ENCODE measurements at places on chromosomes 4 and X.
A peak's percentile ranks its signal among the peaks of the same experiment; 100 is the strongest.

GRCh38 chr4:3681191-3681590 is 85.0 kb upstream of the ADRA2C start:
- DNase-seq, result no peak

DNA sequence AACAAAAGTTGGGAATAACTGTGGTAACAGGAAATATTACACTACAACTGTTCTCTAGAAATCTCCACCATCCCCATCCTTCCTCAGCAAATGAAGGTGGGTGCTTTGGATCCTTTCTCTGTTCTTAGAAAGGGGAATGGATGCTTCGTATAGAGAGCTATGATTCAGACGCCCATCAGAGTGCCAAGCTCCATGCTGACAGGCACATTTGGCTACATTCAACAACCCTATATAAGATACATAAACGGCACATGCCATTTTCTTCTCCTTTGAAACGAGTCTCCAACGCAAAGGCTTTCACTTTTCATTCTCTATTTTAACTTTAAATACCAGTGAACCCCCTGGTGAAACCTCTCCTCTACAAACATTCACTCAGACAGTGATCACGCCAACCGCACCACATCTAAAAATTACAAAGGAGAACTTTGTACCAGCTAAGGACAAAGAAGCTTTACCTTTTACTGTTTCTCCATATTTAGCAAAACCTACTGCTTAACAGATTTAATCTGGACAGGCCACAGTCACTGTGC is 172.5 kb downstream of the TSPAN5 start:
- no peak for DNase-seq

GRCh38 chr4:5399790-5400421 is 308.5 kb downstream of the EVC2 start:
- peak; percentile 5 for DNase-seq

DNA sequence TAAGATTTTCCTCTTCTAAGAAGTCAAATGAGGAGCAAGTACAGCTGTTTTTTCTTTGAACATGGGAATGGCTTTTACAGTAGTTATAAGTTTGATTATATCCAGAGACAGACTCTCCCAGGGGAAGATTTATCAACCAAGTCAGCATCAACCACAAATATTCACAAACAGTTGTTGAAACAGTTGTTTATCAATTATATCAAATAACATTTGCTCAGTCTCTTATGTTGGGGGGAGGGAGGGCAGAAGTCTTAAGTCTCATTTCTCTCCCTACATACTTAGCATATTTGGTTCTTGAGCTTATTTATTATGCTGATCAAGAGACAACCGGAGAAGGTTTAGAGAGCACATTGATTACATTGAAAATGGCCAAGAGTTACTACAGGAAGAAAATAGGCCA is 110.1 kb downstream of the FBXO8 start:
- DNase-seq, result peak; percentile 31

- no peak for DNase-seq
Measured at GRCh38 chr4:143357161-143357845, 20.6 kb downstream of the GAB1 start.

GRCh38 chr4:20432088-20432487 is 180.4 kb downstream of the SLIT2 start:
- no peak for DNase-seq

Measured in HCEC 1CT (cell line).